COR-L47 (cell line): ENCODE measurements at places on chromosomes 16 and 17.

DNA sequence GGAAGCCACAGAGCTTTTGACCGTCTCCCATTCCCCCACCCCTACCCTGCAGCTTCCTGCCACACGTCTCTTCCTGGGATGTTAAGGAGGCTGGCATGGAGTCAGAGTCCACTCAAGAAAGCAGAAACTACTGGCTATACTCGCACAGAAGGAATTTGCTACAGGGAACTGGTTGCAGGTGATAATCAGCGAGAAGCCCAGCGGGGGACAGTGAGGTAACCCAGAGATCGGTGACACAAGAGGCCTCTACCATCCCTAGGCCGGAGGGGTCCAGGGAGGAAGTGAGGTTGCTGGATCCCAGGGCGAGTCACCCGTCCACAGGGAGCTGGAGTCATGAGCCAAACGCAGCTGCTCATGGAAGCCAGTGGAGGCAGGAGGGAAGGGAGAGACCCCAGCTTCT, 93.7 kb downstream of the SDK2 start:
- DNase-seq = no peak

DNA sequence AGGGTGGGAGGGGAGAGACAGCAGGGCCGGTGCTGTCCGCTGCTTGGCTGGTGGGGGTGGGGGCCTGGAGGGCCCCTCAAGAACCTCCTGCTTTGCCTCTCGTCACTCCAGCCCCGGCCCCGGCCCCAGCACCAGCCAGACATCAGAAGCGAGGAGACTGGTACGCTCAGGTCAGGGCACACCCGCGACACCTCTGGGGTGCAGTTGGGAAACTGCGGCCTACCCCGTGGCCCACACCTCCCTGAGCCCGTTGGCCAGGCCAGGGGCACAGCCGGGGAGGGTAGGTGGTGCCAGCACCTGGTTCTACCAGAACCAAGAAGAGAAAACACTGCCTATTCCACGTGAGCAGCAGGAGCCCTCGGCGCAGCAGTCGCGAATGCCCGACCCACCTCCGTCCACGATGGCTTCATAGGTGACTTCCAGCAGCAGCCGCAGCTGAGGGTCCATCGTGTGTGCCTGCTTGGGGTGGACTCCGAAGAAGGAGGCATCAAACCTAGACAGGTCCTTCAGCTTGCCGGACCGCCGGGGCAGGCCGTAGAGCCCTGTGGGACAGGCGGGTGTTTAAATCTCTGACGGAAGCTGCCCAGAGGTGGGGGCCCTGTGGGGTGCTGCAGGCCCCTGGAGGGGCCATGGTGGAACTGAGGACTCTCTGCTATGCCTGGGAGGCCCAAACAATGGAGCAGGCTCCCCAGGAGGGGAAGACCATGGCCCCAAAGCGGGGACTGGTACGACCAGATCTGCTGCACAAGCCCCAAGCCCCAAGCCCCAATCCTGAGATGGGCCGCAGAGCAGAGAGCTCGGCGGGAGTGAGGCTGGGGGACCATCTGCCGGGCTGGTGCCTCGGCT, 2.9 kb downstream of the FASN start:
- no peak for DNase-seq

GRCh38 chr16:86378831-86379504, 131.4 kb upstream of the FOXF1 start:
- no peak for DNase-seq

GRCh38 chr17:72101526-72101925, 19.3 kb upstream of the SOX9 start:
- no peak for DNase-seq

DNA sequence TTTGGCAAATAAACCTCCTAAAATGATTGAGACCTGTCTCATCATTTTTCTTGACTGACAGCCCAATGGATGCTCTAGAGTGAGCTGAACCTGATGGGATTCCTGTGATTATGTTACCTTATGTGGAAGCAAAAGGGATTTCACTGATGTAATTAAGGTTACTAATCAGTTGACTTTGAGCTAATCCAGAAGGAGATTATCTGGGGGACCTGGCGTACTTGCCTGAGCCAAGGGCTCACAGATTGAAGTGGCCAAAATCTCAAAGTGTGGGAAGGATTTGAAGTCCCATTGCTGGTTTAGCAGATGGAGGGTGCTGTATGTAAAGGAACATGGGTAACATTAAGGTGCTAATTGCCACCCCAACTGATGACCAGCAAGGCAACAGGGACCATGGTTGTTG, 214.0 kb downstream of the CPPED1 start:
- DNase-seq = no peak

GRCh38 chr16:46715769-46716305, 26.4 kb downstream of the ORC6 start:
- DNase-seq = no peak

- no peak for DNase-seq
Measured at GRCh38 chr17:32102646-32103186, 39.6 kb upstream of the RHOT1 start.

DNA sequence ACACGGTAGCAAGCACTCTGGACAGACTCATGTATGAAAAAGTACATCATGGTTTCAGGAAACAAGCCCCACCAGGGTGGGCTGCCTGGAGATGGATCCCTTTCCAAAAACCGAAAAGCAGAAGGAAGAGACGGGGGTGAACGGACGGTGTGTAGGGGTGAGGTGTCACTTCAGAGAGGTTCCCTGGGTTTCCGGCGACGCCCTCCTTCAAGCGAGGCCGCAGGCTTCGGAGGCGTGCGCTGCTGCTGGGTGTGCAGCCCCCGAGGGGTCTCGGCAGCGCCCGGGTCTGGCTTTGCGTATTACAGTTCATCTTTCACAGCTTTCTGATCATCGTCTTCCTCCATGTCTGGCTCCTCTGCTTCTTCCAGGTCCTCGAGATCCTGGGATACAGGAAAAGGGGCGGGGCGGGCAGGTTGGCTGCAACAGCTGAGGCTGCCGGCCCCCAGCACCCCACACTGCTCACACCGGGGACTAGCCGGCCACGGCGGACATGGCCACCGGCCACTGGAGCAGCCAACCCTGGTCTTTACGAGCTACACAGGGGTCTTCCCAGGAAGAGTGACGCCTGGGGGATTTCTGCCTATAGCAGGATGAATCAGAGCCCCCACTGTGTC, 9.0 kb upstream of the PPP1R27 start:
- no peak for DNase-seq

GRCh38 chr16:57732037-57732436, 3.5 kb upstream of the KATNB1 start:
- no peak for DNase-seq

DNA sequence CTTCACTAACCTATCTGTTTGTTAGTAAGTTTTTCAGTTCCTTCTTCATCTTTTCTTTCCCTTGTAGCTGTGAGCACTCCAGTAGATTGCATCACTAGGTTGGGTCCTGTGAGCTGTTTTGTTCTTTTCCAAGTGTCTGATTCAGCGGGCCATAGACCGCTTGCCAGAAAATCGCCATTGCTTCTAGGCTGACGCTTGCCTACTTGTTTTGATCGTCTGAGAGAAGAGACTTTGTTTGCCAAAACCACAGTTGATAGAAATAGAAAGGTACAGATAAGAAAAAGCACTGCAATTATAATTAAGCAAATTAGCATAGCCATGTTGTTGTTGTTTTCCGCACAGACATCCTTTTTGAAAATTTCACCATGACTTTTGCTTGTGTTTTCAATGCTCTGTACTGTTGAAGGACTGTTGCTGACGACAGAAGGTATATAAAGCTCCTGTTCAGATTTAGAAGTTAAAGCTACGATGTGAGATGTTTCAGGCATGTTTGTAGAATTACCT, 3.1 kb downstream of the EVI2A start:
- no peak for DNase-seq

- DNase-seq = no peak
Measured at GRCh38 chr17:59751955-59752413, 44.5 kb downstream of the VMP1 start.

- DNase-seq = no peak
Measured at GRCh38 chr16:66574531-66574930, 4.7 kb upstream of the CMTM2 start.

GRCh38 chr17:80513892-80514291, 30.7 kb upstream of the RPTOR start:
- no peak for DNase-seq

GRCh38 chr16:66605177-66605978, 874 bp downstream of the CMTM3 start:
- DNase-seq = no peak

DNA sequence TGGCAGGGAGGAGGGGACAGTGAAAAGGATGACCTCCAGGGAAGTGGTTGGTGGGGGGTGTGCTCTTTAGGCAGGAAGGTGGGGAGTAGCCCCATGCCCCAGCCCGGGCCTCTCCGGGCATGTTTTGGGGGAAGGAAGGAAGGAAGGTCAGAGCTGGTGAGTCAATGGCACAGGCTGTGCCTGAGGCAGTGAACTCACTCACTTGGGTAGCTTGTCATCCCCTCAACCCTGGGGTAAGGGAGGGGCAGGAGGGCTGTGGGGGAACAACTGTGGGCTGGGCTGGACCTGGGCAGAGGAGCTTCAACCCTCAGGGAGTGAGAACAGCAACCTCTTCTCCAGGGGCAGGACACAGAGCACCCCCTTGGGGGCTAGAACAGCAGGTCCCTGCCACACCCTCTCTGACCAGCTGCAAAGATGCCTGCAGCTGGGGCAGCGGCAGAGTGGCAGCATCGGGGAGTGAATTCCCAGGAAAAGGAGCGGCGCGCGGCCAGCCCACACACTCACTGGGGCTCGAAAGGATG, 6.3 kb downstream of the CSF3 start:
- DNase-seq = no peak

DNA sequence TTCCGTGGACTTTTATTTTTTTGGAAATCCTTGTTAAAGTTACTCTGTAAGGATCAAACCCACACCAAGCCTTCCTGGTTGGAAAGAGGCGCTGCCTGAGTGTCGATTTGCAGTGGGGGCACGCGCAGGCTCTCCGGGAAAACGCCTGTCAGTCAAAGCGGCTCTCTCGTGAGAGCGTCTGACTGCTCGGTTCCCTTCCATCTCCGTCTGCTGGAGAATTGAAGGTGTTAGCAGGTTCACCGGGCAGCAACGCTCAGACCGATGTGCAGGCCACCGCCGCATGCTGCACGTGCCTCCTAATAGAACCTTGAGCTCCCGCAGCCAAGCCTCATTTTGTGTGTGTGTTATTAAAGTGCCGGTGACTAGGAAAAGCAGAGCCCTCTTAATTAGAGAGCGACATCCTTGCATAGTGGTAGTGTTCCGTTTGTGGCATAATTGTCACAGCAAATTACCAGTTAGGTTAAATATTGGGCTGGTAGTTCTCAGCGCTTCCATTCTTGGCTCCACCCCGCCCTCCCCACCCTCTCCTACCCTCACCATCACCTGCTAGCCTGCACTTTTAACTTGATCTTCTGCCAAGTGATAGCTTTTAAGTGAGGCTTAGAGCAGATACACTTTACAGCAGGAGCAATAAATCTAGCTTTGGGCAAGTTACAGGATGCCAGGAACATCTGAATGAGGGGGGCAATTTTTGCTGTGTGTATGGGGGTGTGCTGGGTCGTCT, 75.5 kb downstream of the RPA1 start:
- peak; percentile 50 for DNase-seq

DNA sequence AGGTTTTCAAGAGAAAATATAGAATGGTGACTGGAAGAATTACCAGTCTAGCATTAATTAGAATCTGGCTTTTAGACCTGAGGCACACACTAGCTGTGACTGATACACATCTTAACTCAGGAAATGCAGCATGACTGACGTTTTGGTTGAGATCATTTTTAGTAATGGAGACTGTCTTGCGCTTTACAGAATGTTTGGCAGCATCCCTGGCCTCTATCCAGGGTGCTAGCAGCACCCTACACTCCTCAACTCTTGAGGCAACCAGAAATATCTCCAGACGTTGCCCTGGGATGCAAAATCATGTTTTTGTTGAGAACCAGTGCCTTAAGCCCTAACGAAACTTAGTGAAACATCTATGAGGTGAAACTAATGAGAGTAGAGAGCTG, 109.0 kb downstream of the HS3ST3A1 start:
- no peak for DNase-seq
